ENCODE measurements at places on chromosomes 2 and 18.

DNA sequence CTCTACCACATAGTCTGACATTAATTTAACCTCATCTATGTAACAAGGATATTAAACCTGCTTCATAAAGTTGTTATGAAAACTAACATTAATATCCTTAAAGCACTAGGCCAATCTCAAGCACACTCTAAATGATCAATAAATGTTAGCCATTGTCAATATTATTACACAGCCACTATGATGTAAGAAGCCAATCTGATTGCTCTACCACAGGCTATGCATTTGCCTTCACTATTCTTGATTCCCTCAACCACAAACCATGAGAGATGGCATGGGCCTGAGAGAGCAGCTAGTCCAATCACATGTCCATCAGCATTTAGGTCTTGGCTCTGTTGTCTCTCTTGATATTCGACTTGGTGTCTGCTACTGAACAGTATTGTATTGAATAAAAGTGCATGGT is 4.2 kb downstream of the SLC25A12 start:
- DNase-seq, result no peak

DNA sequence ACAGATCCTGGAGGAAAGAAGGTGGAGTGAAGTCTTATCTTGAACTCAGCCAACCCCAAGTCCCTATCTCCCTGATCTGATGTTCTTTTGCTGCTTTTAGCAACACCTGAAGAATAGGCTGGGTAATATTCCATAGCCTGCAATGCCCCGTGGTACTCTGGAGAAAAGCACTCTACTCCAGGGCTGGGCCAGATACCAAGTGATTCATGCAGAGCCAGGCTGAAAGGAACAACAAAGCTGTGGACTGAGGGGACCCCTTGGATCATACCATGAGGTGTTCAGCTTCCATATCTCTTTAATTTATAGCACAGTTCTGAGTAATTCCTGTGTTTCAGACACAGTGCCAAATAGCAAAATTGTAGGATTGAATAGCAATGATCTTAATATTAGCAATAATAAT is 130.6 kb downstream of the NXPH2 start:
- no peak for DNase-seq

GRCh38 chr2:134491022-134491421 is 227.8 kb downstream of the TMEM163 start:
- DNase-seq, result no peak

DNA sequence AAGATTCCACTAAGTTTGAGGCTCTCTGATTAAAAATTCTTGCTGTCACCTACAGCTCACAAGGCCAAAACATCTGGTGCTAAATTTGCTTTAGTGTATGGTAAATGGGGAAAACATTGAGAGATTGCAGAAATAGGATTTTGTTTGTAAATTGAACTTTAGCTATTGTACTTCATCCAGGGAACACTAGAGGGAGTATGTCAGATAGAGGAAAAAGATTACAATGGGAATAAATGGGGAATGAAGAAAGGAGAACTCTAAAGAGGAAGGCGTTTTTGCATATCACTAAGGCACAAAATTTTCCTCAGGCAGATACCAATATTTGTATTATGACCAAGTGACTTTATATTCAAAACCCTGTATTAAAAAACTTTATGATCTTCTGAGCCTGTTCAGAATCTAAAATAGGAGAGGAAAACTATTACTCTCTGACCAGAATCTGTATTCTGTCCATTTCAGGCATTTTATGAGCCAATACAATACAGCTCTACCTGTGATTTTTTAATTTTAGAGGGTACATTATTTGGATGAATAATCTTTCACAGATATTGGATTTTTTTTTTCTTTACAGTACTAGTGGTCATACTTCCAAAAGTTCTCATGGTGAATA is 52.3 kb upstream of the ITGB6 start:
- no peak for DNase-seq

DNA sequence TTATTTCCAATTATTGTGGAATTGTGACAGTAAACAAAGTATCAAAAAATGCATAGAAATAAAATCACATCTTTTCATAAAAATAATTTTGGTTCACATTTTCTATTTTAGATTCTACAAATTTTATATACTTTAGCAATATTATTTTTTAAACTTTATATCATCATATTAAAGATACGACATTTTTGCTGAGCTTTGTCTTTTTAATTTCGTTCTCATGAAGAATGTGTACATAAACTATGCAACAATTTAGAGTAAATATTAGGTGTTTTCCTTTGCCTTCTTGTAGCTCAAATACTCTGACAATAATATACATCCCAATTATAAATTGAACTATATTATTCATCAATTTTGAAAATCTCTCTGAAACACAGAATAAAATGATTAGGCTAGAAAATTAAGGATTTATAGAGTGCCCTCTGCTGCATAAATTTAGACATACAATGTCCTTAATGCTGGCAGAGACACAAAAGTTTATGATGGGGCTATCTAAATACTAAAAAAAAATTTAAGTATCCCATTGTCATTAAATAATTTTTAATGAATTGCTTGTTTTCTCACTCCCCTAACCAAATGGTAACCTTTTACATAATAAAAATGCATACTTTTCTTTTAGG is 45.7 kb downstream of the CCDC102B start:
- DNase-seq, result no peak
